ENCODE measurements at places on chromosomes 13 and 19.

DNA sequence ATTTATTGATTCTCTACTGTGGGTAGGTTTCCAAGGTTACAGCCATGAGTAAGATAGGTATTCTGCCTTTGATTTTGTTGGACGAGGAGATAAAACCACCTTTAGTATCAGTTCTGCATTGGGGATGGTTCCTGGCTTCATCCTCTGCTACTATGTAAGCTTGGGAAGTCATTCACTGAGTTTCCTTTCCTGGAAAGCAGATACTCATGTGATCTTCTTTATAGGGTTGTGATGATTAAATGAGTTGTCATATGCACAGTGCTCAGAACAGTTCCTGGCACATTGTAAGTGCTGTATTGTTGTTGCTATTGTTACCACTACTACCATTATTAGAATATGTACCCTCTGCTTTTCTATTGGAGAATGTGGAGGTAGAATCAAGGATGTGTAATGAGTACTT lies 13.1 kb upstream of the WTIP start:
- no peak for DNase-seq

- no peak for DNase-seq
These were observed 11.9 kb downstream of the NOTCH3 start for GRCh38 chr19:15188851-15189250.

- DNase-seq, result no peak
These were observed 25.2 kb upstream of the F7 start for GRCh38 chr13:113080361-113080831.

DNA sequence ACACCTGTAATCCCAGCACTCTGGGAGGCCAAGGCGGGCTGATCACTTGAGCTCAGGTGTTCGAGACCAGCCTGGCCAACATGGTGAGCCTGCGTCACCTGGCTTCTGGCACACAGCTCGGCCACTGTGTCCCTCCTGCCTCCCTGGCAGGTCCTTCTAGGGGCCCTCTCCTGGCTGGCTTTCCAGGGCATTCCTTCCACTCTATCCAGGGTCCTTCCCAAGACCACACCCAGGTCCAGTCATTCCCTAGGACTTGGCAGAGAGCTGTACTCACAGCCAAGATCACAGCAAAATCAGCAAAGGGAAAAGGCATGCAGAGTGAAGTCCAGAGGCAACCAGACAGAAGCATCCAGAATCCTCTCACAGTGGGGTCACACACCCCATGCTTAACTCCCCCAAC lies 9.7 kb upstream of the HSH2D start:
- no peak for DNase-seq

DNA sequence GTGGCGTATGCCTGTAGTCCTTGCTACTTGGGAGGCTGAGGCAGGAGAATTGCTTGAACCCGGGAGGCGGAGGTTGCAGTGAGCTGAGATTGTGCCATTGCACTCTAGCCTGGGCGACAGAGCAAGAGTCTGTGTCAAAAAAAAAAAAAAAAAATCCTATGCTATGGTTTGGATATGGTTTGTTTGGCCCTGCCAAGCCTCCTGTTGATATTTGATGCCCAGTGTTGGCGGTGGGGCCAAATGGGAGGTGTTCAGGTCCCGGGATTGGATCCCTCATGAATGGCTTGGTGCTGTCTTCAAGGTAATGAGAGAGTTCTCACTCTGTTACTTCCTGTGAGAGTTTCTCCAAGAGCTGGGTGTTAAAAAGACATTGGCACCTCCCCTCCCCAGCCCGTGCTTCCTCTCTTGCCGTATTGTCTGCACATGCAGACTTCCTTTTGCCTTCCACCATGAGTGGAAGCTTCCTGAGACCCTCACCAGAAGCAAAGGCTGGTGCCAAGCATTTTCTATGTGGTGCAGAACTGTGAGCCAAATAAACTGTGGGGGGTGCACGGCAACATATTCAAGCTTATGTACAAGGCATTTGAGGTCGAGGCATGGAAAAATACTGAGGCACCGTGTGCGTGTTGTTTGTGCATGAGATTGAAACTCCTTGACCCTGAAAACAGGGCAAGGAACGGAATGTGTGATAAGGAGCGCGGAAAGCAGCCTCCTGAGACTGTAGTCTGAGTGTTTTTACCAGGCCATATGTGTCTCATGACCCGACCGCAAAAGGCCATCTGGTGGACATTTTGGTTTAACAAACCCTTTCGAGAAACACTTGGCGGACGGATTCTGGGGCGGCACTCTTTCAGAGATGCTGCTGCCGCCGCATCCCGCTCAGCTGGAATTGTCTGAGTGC lies 7.3 kb downstream of the SIGLEC9 start:
- peak; percentile 98 for DNase-seq

GRCh38 chr13:47639738-47640447 lies 361.2 kb downstream of the SUCLA2 start:
- DNase-seq, result peak; percentile 45

GRCh38 chr19:1655987-1656608 lies 3.7 kb upstream of the TCF3 start:
- no peak for DNase-seq

DNA sequence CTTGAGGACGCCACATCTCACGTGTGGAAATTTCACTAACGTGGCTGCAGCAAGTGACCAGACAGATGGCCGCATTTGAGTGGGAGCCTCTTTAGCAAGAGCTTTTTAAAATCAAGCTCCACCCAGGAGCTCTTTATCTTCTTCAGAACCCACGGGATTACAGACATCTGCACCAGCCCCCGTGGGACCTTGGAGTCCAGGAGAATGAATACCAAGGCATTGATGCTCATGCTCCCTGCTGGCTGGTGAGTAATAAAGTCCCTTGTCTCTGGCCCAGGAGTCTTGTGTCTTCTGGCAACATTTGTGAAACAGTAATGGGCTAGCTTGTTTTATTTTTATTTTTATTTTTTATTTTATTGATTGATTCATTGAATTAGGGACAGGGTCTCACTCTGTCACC lies 64.4 kb downstream of the TRPM4 start:
- DNase-seq, result no peak

DNA sequence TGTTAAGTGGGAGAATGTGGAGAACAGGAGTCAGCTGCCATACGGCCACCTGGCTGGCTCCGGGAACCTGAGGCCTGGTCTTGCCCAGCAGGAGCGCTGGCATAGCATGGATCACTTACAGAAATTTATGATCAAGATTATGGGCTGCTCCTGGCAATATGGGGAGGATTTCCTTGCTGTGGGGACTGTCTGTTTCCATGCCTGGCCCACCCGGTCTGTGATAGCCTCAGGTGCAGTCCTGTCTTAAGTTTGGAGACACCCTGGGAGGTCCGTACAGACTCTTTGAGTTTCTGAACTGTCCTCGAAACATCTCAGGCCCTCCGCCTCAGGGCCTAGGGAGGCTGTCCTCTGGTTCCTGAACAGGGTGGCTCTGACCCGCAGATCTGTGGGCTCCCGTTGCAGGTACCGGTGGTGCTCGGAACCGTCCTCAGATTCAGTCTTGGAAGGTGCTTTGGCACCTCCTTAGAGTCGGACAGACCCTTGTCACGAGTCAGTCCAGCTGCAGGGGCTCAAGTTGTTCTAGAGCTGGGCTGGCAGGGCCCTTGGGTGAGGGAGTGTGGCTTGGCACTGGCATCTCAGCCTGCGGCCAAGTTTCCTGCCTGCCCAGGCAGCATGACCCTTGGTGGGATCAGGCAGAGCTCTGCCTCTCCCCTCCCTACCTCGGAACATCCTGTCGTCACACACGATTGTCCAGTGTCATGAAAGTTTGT lies 4.9 kb downstream of the TFDP1 start:
- no peak for DNase-seq

- DNase-seq, result no peak
These were observed 61.8 kb downstream of the MRPL57 start for GRCh38 chr13:21238267-21238666.

- DNase-seq, result no peak
These were observed 4.9 kb upstream of the LILRA5 start for GRCh38 chr19:54317965-54318240.

- no peak for DNase-seq
These were observed 109.8 kb upstream of the GPC6 start for GRCh38 chr13:93116809-93117208.

- DNase-seq, result no peak
These were observed 801.9 kb upstream of the SLITRK1 start for GRCh38 chr13:84684048-84684662.

- no peak for DNase-seq
These were observed 3.6 kb downstream of the ONECUT3 start for GRCh38 chr19:1756705-1757465.

- no peak for DNase-seq
These were observed at the start of gene GIPR for GRCh38 chr19:45667620-45668341. TSS of gene GIPR (plus strand) at chr19:45668221. CDS start at chr19:45669521, 1,300 bp downstream.
